Testis (tissue), 5 donors: ENCODE measurements at places on chromosomes 6 and 20.

DNA sequence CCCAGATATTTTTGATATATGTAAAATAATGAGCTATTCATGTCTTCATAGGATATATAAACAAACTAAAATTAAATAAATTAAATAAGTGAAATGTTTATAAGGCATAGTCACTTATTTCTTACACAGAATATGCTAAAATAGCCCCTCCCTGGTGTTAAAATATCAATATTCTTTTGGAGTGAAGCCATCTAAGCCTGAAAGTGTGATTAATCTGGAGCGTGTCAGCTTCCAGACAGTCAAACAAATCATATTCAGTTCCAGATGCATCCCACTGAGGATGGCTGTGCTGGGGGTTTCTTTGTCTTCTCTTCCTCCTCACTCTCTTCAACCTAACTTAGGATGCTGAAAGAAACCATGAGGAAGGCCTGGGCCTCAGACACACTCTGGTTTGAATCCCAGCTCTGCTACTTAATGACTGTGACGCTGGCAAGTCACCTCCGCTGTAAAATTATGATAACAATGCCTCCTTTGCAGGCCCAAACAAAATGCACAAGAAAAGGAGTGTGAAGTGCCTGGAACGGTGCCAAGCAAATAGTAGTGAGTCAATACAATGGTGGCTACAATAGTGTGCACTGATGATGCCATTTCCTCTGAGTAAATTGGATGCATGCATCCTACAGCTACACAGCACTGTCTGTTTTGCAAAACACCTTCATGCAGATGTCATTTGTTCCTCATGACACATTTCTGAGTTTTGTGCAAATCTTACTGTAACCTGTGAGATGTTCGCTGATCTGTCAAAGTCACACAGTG is 161.4 kb downstream of the FOXC1 start:
- DNase-seq, result no peak

GRCh38 chr6:16480763-16481560 is 242.6 kb downstream of the GMPR start:
- DNase-seq, result no peak

- no peak for DNase-seq
Measured at GRCh38 chr6:138374815-138375214, 2.9 kb upstream of the SMIM28 start.

GRCh38 chr20:13554076-13554475 is 84.7 kb downstream of the TASP1 start:
- DNase-seq, result no peak

DNA sequence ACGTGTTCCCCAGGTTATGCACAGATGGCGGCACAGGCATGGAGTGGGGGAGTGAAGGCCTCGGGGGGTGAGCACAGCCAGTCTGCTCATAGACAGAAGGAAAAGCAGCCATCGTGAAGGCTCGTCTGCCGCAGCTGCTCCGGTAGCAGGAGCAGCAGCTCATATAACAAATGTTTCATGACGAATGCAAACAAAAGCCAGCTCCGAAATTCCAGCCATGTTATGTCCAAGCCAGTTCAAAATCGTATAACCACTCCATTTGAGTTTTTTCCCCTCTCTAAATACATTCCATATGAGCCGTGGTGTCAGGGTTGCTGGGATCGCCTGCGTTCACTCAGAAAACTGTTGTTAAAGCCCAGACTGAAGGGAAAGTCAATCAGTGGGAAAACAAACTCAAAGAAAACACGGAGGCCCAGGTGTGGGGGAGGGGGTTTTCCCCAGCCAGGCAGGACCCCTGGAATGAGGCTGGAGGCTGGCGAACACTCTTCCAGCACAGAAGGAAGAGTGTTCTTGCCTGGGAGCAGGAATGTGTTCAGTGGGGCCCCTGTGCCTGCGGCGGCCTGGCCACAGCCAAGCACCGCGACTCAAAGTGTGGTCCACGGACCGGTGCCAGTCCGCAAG is 280.4 kb upstream of the TAB2 start:
- no peak for DNase-seq

DNA sequence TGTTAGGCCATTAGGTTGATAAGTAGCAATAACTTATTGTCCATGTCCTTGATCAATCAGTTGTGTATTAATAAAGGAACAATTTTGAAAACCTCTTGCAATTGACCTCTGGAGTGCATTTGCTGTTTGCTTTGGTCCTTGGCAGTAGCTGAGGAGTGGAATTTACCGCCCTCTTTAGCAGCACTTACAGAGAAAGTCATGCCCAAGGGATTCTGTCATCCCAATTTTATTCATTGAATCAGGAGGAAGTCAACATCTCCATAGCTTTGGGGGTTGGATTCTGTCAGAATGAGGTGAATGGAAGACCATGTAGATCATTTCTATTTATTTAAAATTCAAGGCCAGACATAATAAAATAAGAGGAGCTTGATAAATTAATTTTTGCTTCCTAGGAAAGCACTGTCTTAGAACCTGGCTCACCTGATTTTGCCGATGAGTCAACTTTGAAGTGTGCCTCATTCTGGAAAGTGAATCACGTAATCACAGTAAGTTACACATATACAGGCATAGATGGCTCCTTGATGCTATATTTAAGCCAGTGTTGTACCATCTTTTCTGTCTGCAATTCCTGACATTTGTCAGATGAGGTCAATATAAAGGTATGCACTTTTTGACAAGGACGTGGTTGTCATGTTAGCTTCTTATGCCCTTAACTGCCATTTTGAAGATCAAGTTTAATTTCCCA is 128.7 kb upstream of the MLIP start:
- DNase-seq, result no peak

DNA sequence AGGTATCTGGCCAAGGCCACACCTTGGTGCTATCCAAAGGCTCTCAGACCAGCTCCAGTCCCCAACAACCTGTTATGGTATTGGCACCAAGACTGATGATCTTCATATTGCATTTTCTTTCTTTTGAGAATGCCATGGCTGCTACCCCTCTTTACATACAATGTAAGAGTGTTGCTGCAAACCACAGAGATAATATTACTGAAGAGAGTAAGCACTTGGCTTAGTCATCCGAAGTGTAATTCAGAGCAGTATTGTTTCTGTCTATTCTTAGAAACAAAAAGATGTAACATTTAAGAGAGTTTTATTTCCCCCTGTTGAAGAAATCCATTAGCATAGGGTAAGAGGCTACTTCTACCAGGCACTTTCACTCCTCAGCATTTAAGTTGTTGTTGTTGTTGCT is 212.5 kb downstream of the C6orf118 start:
- no peak for DNase-seq

GRCh38 chr6:145814035-145814500 is 527 bp downstream of the FBXO30 start:
- DNase-seq, result peak; percentile 53

- DNase-seq, result no peak
Measured at GRCh38 chr6:99431901-99432300, 6.8 kb upstream of the PNISR start.

- no peak for DNase-seq
Measured at GRCh38 chr6:37587866-37588734, 88.4 kb upstream of the CCDC167 start.

DNA sequence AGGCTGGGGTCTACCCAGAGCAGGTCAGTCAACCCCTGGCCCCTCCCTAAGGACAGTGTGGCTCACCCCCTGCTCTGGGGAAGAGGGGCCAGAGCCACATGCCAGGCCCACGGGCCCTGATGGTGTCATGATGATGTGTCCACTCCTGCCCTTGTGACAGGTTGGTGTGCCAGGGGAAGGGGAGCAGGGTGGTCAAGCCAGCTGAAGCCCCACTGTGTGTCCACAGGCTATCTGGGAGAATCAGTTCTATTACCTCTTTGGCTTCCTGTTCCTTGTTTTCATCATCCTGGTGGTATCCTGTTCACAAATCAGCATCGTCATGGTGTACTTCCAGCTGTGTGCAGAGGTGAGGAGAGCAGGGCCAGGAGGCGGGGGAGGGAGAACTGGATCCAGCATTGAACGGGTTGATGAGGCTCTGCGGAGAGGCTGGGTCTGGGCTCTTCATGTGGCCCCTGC is 47.7 kb downstream of the PLAGL2 start:
- no peak for DNase-seq

- no peak for DNase-seq
Measured at GRCh38 chr6:118725944-118726343, 74.6 kb upstream of the CEP85L start.

DNA sequence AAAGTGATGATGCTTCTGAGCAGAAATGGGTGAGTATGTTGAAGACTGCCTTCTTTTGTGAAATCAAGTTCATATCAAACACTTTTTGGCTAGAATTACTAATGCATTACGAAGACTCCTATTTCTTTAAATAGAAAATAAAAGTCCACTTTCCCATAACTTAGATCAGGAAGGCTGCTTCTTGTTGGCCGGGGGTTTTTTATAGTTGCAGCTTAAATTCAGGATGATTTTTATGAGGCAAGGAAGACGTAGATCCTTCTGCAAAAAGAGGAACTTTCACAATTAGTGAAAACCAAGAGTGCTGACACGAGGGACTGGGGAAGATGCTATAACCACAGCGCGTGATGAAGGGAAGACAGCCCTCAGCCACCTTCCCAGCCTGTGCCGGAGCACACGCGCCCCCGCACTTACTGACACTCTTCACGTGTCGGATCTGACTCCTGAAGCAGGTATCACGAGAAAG is 206.1 kb upstream of the PRDM1 start:
- peak; percentile 41 for DNase-seq

- no peak for DNase-seq
Measured at GRCh38 chr20:25534845-25535244, 50.5 kb downstream of the NINL start.

DNA sequence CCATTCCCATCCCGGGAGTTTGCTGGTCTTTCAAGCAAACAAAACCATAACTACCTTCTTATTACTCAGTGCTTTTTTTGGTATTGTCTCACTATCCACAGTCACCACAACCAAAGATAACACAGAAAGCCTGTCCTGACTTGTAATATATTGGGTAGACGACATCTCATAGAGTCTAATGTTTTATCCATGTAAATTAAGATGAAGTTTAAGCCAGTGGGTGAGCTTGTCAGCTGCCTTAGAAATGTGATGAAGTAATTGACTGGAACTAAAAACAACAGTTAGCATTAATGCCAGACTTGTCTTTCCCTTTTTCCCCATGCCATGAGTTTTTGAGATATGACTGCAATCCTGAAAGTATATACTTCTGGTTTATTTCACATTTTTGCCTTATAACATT is 282.7 kb upstream of the PRDM1 start:
- DNase-seq, result no peak

- no peak for DNase-seq
Measured at GRCh38 chr6:11833626-11834592, 55.3 kb upstream of the ADTRP start.

- no peak for DNase-seq
Measured at GRCh38 chr20:20207872-20208271, 155.5 kb downstream of the CFAP61 start.

- peak; percentile 41 for DNase-seq
Measured at GRCh38 chr6:112005013-112005371, 48.9 kb upstream of the CCN6 start.

DNA sequence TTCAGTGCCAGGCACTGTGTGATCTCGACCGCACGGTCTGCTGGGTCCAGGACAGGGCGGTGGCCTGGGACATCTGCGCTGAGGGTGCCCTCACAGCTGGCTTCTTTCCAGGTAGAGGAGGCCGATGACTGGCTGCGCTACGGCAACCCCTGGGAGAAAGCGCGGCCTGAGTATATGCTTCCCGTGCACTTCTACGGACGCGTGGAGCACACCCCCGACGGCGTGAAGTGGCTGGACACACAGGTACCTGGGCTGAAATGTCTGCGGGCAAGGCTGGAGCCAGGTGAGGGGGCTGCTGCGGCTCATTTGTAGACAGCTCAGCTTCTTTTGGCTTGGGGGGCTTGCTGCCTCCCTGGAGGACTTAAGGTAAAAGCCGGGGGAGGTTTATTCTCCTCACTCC is 26.6 kb downstream of the PYGB start:
- DNase-seq, result peak; percentile 12

GRCh38 chr6:134626589-134626988 is 308.7 kb upstream of the SGK1 start:
- no peak for DNase-seq

DNA sequence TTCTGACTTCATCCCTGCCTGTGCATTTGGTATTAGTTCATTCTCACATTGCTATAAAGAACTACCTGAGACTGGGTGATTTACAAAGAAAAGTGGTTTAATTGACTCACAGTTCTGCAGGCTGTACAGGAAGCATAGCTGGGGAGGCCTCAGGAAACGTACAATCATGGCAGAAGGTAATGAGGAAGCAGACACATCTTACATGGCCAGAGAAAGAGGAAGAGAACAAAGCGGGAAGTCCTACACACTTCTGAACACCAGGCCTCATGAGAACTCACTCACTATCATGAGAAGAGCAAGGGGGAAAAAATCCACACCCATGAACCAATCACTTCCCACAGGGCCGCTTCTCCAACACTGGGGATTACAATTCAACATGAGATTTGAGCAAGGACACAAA is 303.9 kb downstream of the CBLN4 start:
- no peak for DNase-seq

GRCh38 chr20:62044631-62045030 is 21.1 kb downstream of the TAF4 start:
- DNase-seq, result no peak

DNA sequence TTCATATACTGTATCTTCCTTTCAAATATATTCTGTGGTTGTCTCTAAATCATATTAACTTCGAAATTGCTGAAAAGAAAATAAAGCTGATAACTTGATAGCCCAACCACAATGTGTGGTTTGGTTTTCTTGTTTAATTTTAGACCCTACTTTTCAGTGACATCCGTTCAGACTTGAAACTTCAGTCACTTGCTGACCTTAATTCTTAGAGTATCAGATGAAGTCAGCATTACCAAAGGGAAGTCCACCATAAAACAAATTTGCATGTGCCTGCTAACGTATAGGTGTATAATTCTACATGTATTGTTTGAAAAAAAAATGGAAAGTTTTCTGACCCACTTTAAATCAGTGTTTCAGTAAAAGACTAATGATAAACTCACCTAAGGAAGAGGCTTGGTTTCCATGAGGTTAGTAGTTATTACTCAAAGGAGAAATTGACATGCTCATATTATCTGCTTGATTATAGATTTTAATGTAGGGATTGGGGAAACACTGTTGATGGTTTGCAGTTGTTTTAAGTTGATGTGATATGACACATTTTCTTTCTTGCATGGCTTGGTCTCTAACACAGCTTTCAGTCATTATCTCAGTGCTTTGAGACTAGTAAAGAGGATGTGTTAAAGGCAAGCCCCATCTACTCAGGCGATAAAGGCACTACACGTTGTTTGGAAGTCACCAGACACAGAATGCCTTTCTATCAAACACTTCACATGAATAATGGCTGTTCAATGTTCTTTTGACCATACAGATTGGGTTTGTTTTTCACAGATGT is 5.2 kb upstream of the IL17A start:
- DNase-seq, result no peak
